Vagina (tissue), 2 donors: ENCODE measurements at places on chromosomes 12 and 14. TPM values are rescaled to one million over a fixed set of nuclear protein-coding genes. Genes with fewer than 3 reads are reported as not detected.

PROX2 gene
- total RNA-seq = not detected

TEDC1 gene
- 5.9 TPM for total RNA-seq

CCDC197 gene
- total RNA-seq = not detected

LBHD2 gene
- total RNA-seq = not detected

SERPINA10 gene
- total RNA-seq = not detected

P2RX2 gene
- not detected for total RNA-seq

C1QL4 gene
- 2.0 TPM for total RNA-seq

TGFB3 gene
- 19.2 TPM for total RNA-seq
